Putamen (tissue), 1 donor: ENCODE measurements at places on chromosomes 11 and 22.

- no peak for DNase-seq
Measured at GRCh38 chr11:9566561-9567063, 6.9 kb upstream of the WEE1 start.

DNA sequence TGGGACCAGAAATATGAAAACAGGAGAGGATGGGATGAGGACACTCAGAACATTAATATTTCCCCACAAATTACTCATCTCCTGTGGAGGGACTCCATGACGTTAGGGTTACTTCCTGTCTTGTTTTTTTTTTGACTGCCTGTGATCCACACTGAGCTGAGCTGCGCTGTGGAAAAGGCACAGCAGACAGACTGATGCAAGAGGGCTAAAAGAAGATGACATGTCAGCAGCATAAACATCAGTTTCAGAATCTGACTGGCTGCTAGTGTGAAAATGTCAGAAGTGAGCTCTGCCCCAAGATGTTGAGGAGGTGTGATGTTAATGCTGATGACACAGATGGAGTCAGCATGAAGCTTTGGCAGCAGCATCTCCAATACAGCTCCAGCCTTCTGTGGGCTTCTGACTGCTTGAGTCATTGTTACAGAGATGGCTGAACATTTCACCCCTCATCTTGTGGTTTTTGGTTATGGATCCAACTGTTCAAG lies 286.8 kb downstream of the BLID start:
- DNase-seq = no peak

- DNase-seq = no peak
Measured at GRCh38 chr11:78418584-78419211, 1.1 kb upstream of the GAB2 start.

- no peak for DNase-seq
Measured at GRCh38 chr11:24344222-24344621, 152.6 kb upstream of the LUZP2 start.

- DNase-seq = no peak
Measured at GRCh38 chr11:43825217-43825816, 55.3 kb upstream of the ALKBH3 start.

- no peak for DNase-seq
Measured at GRCh38 chr11:1791912-1792311, 28.2 kb upstream of the CTSD start.

GRCh38 chr22:24391836-24392217 lies 35.6 kb upstream of the ADORA2A start:
- no peak for DNase-seq

GRCh38 chr22:19085233-19085718 lies 36.9 kb downstream of the DGCR2 start:
- no peak for DNase-seq

DNA sequence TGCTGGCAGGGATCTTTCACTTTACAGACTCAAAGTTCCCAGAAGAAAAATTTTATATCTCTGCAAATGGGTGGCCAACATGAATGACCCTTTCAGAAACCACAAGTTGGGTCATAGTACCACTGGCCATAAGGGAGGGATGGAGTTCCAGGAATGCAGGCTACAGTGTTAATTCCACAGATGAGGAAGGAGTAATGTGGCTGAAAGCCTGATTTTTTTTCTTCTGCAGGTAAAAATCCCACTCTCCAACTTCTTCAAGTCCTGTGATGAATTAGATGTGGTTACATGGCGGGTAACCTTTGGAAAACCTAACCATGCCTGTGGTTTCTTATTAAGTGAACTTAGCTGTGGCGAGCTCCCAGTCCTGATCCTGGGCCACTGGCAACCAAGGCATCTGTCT lies 103.2 kb downstream of the SLC1A2 start:
- DNase-seq = no peak

DNA sequence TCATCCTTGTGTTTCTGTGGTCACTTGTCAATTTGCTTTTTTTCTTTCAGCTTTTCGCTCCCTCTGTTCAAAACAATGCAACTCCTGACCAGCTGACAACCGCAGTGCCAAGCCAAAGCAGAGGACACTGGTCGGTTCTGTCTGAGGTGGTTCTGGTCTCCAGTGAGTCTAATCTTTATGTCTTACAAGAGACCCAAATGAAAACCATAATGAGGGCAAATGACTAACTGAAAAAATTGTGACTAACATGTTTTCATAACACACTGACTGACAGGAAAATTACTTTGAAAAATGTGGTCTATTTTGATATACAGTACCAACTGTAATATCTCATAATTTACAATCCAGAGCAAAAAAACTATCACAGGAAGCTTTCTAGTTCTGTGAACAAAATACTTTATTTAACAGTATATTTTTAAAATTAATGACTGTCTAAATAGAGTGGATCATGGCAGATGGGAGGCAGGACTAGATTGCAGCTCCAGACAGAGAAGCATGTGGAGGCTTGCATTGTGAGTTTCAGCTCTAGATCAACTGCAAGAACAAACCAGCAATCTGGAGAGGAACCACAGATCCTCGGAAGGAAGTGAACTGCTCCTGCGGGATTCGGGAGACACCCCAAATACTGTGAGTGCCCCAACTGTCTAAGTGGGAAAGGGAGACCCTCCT lies 311.8 kb downstream of the SBF2 start:
- no peak for DNase-seq

- DNase-seq = no peak
Measured at GRCh38 chr22:37741312-37741795, 44.5 kb downstream of the TRIOBP start.

DNA sequence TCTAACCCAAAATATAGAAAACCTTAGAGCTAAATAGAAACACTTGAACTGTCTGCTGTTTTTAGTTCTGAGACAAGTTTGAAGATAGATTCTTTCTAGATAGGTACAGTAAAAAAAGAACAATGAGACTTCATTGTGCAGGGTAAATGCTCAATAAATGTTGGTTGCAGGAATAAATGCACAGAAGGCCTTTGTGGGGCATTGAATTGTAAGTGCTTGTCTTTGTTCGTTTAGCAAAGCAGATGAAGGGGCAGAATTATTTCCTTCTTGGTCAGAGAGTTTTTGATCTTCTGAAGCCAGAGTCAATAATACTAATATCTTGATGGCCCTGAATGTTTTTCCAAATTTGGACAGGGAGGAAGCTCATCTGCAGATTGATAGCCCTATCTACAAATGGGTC lies 340.4 kb downstream of the OPCML start:
- DNase-seq = no peak

DNA sequence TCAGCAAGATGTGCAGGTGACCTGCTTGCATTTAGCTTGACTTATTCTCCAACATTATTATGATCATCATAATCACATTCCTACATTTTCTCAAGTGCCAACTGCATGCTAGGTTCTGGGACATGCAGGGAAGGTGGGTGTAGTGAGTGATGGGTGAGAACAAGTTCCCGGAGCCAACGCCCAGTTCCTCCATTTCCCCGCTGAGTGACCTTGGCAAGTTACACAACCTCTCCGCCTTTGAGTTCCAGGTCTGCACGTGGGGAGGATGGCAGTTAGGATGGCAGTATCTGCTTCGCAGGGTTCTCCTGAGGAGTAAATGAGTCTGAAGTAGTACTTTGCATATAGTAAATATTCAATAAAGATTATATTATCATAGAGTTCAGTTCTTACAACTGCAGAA lies 140.3 kb downstream of the GRIK4 start:
- peak; percentile 83 for DNase-seq

DNA sequence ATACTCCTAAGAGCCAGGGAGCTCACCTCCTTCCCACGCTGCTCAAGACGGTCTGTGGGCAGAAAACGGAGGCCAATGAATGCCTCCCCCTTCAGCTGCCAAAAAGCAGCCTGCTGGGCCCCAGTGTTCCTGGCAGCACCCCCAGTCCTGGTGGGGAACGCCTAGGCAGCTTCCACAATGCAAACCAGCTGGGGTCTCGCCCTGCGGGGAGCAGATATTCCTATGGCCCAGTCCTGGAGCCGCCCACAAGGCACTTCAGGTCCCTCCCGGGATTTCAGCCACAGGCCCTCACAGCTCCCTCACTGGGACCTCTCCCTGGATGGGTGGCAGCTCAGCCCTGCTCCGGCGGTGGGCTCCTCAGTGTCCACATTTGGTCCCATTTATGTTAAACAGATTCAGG lies 29.2 kb downstream of the A4GALT start:
- no peak for DNase-seq

DNA sequence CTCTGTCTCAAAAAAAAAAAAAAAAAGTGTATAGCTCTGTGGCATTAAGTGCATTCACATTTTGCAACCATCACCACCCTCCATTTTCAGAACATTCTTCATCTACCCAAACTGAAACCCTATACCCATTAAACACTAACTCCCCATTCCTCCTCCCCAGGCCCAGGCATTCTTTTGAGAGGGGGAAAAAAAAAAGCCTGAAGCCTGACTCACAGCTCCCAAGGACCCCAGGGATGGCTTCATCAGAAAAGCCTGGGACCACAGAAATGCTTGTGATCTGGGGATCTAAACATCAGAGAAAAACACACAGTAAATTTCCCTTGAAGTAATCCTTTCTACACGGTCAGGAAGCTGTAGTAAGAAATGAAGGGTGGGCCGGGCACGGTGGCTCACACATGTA lies 10.7 kb upstream of the GTSE1 start:
- no peak for DNase-seq

DNA sequence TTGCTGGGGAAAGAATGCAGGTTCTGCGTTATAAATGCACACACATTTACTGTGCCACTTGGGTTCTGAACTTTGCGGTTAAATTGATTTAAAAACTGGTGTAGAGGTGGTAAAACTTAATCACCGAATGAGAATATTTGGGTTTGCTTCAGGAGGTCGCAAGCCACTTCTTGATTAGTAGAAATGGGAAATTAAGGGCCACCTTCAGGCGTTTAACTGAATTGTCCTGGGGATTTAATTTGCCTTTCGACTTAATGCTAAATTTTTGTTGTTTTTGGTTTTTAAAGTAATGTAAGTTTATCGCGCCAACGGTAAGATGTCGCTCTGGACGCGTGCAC lies 459 bp upstream of the NCR3LG1 start:
- DNase-seq = no peak

GRCh38 chr11:84819128-84819527 lies 808.0 kb downstream of the DLG2 start:
- DNase-seq = no peak

- DNase-seq = peak; percentile 66
Measured at GRCh38 chr11:92224407-92225124, at the start of gene FAT3. FAT3 (plus strand) TSS chr11:92224818; CDS start chr11:92352113, 127,295 bp downstream.
